ENCODE measurements at places on chromosomes 1 and 21. TPM values are rescaled to one million over a fixed set of nuclear protein-coding genes. Genes with fewer than 3 reads are reported as not detected.

The TBX19 gene
- 1.5 TPM for total RNA-seq

The FAM72C gene
- 1.7 TPM for total RNA-seq

The FCN3 gene
- not detected for total RNA-seq

The GJA8 gene
- not detected for total RNA-seq

The GBP2 gene
- 9.6 TPM for total RNA-seq

The ORC1 gene
- 17.6 TPM for total RNA-seq

The ARHGEF16 gene
- total RNA-seq = 25.1 TPM

The DMBX1 gene
- total RNA-seq = 0.79 TPM

The NBPF1 gene
- 45.4 TPM for total RNA-seq

The WDTC1 gene
- 37.1 TPM for total RNA-seq

The CDK18 gene
- 35.3 TPM for total RNA-seq

GRCh38 chr21:35529171-35529863, 480.2 kb upstream of the RUNX1 start:
- DNase-seq = no peak

DNA sequence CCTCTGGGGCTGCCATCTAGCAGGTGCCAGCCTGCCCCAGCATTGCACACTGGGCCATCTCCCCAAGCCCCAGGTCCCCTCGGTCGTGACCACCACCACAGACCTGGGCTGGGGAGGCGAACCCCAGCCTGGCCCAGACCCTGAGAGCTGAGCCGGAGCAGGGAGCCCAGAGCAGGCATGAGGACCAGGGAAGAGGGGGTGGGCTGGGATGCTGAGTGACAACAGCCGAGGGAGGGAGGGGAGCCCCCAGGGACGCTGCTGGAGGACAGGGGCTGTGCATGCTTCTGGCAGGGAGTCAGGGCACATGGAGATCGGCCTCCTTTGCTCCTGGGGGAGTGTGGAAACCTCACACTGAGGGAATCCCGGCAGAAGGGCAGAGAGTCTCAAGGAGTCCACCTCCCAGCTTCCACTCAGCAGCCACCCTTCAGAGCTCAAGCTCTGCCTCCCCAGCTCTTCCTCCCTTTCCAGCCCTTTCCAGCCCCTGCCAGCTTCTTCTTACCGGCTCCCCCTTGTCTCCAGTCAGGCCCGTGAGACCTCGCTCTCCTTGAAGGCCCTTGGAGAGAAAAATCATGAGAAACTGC, 23.7 kb upstream of the PEF1 start:
- no peak for DNase-seq

DNA sequence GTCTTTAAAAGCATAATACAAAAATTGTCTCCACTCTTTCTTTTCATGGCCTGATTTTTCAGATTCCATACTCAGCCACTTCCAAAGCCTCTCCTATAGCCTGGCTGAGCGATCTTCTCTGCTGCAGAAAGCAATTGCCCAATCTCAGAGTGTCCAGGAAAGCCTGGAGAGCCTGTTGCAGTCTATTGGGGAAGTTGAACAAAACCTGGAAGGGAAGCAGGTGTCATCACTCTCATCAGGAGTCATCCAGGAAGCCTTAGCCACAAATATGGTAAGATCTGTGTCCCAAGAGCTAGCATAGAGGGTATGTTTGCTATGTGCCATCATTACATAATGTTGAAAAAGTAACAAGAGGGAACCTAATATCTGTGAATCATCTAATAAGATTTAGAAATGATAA, 130.7 kb upstream of the BMP8A start:
- no peak for DNase-seq

DNA sequence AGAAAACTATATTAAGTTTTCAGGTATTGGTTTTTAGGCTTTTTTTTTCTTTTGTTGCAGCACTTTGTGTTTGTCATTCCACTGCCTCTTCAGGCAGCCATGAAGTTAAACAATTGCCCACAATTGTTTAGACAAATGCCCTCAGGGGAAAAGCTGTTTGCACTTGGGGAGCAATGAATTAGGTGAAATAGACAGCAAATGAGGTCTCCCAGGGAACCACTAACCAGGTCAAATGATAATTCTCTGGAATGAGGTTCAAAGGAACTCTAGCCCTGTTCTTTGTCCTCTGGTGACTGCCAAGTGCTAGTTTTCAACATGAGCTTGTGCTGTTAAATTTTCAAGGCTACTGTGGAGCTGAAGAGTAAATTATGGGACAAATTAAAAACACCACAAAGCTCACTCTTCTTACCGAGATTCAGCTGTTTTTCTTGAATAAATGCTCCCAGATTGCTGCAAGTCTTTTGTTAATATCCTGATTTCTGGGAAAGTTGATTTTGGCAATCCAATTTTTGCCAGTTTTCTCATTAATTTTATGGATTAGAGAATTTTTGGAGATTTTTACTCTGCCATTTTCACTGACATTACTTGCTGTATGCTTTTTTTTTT, 15.1 kb upstream of the MAB21L3 start:
- DNase-seq = no peak

DNA sequence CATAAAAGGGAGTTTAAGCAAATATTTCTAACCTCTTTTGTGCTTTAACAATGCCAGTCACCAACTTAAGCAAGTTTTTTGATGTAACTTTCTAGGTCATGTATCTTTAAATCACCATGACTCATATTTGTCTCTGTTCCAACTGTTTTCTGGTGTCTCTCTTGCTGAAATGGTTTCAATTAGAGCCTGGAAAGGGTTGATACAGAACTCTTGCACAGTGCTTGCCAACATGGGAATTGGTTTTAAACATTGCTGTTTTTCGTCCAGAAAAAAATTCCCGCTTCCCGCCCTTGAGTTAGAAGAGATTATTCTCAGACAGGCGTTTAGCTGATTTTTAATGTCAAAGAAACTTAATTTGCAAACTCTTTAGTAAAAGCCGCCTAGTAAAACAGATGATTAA, 46.4 kb upstream of the SLC22A15 start:
- DNase-seq = no peak

- no peak for DNase-seq
These were observed 23.2 kb downstream of the C1orf116 start for GRCh38 chr1:207009182-207009850.

- DNase-seq = no peak
These were observed 247.9 kb downstream of the FOXD2 start for GRCh38 chr1:47685763-47686066.

- DNase-seq = no peak
These were observed 498.0 kb upstream of the NFIA start for GRCh38 chr1:60584371-60584770.

DNA sequence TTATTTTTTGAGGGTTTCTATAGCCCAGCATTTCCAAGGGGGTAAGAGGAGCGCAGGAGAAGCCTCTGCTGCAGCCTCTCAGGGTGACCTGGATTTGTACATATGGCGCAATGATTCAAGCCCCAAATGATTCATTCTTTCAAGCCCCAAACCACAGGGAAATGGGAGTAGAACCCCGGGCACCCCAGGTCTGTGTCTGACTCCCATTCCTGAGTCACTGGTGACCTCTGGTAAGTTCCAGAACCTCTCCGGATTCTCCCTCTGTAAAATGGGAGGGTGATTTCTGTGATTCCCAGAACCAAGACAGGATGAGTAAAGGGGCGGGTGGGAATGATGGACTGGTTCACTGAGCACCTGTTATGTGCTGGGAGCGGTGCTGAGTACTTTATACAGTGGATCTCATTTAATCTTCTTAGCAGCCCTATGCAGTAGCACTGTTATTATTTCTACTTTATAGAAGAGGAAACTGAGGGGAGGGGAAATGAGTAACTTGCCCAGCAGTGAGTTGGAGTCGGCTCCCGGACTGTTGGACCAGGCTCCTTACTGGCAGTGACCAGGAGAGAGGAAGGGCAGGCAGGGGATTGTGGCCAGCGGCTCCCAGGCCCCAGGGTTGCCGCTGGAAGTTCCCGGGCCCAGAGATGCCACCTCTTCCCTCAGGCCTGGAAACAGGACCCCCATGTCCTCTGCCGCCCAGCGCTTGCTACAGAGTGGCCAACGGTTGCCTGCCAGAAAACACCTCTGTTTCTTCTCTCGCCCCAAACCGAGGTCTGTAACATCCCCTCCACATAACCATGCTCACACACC, 20.3 kb upstream of the SLC26A9 start:
- no peak for DNase-seq

GRCh38 chr1:53583868-53584776, 124.9 kb downstream of the DMRTB1 start:
- no peak for DNase-seq

DNA sequence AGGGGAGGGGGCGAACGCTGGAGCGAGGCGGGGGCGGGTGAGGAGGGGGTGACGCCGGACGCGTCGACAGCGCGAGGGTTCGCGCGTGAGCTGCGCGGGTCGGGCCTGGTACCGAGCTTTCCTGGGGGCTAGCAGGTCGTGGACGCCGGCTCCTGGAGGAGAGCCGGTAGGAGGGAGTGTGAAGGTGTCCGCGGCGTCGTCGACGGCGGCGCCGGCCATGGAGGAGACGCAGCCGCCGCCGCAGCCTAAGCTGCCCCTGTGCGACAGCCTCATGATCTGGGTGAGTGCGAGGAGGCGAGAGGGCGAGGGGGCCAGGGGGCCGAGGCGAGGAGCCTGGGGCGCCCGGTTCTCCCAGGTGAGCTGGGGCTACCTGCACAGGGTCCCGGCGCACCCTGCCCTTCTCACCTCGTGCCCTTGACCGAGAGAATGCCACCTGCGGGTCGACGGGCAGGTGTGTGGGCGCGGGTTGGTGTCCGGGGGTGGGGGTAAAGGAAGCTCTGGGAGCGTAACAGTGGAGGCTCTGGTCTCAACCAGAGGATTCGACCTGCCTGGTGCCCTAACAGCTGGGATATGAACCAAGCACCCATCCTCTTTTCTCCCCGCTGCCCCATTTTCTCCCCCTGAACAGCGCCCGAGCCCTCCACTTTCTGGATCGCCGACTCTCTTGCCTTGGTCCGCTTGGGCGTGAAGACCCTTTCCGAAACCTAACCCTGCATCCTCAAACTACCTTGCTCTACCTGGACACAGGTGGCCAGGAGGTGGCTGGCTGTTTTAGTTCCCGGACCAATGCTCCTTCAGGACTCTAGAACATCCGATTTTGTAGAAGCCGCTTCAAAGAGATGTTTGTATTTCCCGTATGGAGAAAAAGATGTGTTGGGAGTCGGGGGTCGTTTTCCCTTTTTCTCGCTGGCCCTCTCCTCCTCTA, at the start of gene HOOK1:
Gene HOOK1, plus strand, starts transcription at position 49 of the 925 bp plus-strand sequence. Its CDS starts 169 bp downstream, at position 218.
- no peak for DNase-seq

- no peak for DNase-seq
These were observed 7.0 kb downstream of the TCEA3 start for GRCh38 chr1:23417570-23417969.

DNA sequence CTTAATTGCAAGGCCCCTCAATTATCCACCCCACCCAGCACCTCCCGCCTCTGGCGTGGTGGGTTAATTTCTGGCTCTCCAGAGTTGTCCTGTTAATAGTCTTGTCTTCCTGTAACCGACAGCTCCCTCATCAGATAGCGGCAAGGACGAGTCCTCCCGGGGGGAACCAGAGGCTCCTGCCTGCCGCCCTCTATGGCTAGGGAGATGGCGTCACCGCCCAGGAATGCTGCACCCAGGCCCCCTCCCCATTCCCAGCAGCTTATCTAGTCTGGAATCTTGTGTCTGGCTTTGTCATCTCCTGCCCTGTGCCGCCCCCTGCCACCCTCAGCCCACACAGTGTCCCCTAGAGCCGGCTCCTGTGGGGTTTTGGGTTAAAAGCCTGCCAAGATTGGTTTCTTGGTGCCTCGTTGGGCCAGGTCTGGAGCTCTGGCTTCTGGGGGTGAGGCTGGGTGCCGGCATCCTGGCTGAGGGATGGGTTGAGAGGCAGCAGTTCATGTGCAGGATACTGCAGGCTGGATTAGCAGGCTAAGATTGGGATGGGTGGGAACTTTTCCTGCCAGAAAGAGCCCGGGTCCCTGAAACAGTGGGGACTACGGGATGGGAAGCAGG, 48.8 kb downstream of the EDN2 start:
- no peak for DNase-seq

DNA sequence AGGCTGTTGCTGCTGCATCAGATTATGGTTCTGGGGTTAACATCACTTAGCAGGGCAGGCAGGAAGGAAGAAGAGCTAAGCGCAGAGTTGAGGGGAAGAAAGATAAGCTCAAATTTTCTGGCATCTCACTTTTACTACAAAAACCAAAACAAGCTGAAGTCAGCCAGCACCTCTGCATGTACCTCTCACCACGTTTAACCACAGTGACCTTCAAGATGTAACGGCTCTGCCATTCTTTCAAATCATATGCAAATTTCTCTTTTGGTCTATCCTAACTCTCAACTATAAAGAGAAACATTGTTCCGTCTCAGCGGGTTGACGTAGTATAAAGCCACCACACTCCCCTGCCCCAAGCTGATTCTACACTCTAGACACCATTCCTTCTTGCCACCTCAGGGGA, 154.4 kb downstream of the OMA1 start:
- no peak for DNase-seq

DNA sequence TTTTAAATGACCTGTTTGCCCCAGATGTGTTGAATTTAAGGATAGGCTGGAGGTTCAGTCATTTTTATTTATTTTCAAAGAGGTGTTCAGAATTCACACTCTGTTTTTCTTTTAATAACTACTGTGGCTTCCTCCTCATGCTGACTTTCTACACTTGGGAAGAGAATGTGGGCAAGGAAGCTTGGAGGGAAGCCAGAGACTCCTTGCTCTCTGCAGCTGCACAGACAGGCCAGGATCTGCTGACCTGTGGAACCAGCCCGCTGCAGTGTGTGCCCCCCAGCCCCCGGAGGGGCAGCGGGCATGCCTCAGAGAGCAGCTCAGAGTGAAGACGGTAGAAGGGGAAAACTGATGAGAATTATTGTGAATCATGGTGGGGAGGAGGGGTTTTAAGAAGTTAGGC, 16.9 kb downstream of the MGST3 start:
- no peak for DNase-seq

DNA sequence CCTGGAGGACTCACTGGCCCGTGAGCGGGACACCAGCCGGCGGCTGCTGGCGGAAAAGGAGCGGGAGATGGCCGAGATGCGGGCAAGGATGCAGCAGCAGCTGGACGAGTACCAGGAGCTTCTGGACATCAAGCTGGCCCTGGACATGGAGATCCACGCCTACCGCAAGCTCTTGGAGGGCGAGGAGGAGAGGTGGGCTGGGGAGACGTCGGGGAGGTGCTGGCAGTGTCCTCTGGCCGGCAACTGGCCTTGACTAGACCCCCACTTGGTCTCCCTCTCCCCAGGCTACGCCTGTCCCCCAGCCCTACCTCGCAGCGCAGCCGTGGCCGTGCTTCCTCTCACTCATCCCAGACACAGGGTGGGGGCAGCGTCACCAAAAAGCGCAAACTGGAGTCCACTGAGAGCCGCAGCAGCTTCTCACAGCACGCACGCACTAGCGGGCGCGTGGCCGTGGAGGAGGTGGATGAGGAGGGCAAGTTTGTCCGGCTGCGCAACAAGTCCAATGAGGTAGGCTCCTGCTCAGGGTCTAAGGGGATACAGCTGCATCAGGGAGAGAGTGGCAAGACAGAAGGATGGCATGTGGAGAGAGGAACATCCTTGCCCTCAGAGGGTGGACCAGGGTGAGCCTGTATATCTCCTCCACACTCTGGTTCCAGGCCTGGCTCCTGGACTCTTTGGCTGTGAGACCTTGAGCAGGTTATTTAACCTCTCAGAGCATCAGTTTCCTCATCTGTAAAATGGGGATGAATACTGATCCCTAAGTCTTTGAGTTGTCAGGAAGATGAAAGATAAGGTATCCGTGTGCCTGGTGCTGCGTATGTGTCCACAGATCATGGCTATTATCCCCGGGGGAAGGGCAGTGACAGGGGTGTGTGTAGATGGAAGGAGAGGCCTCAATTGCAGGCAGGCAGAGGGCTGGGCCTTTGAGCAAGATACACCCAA, 17.2 kb upstream of the SEMA4A start:
- DNase-seq = no peak
